ENCODE measurements at places on chromosomes 11 and 22.

DNA sequence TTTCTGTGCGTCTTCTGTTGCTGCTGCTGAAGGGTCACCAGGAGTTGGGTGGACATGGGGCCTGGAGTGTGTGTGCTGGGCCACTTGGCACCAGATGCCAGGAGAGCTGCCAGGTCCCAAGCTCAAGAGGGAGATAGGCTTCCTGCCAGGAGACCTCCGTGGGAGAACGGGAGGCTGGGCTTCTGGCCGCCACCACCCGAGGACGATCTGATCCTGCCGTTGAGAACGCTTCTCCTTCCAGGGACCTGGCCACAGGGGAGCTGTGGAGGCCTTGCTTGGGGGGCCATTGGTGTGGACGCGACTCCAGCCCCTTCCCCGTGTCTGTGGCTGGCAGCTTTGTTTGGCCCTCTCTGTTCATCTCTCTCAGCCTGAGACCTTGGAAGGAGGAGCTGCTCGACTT, 2.4 kb downstream of the BRSK2 start:
- no peak for DNase-seq

GRCh38 chr22:41491374-41492100, 22.6 kb downstream of the ACO2 start:
- no peak for DNase-seq

DNA sequence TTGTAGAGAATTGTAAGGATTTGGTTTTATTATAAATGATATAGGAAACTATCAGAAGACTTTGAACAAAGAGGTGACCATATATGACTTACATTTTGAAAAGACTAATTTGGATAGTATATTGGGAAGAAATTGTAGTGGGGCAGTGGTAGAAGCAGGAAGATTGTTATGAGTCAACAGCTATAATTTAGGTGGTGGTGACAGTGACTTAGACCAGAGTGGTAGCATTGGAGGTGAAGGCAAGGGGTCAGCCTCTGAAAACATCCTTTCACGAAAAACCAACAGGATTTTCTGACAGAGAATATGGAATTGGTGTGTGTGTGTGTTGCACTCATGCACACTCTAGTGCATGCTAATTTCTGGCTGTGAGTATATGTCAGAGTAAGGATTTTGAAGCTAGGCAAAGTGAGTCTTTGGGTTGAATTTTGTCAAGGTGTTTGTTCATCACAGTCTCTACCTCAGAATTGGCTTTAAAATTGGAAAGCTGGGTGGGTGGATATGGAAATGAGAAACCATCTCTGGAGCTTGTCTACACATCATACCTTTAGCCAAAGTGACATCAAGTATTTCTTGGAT, 8.2 kb upstream of the HBE1 start:
- DNase-seq, result no peak

GRCh38 chr11:116687458-116688201, 85.2 kb downstream of the BUD13 start:
- no peak for DNase-seq

GRCh38 chr11:46281371-46281831, 3.9 kb downstream of the CREB3L1 start:
- no peak for DNase-seq

- no peak for DNase-seq
Observed at GRCh38 chr11:78351193-78351592, 66.4 kb downstream of the GAB2 start.

GRCh38 chr11:19842505-19842904, 129.9 kb downstream of the NAV2 start:
- DNase-seq, result no peak

DNA sequence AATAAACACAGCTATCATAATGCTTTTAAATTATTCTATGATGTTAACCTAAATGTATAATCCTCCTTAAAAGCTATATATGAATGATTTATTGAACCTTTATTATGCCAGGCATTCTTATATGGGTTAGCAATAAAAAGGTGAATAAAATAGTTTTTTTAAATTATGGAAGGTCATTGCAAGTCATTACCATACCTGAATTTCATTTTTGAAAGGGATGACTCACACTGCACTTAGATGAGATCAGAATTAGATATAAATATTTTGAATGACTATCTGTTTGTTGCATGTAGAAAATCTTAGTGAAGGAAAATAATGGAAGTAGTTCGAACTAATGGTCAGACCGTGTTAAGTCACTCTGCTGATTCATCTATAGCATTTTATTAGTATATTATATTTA, 822.3 kb downstream of the LUZP2 start:
- DNase-seq, result no peak

GRCh38 chr11:64990222-64990923, 6.4 kb downstream of the BATF2 start:
- DNase-seq, result no peak

GRCh38 chr11:116970485-116971292, 127.5 kb downstream of the SIK3 start:
- DNase-seq, result no peak

DNA sequence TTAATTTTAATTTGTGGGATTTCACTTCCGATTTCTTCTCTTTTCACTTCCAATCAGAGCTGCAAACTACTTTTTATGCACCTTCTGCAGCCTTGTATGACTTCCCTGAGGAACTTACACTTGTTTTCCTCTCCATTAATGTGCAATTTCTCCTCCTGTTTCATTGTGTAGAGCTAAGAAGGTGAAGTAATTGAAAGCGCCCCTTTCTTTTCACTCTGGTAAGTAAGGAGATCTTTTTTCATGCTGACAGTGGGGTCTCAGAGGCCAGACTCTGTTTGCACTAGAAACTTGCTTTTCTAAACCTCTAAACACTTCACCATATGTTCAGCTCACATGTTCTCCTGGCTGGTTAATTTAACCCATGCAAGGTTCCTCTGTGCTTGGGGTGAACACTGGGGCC, 117.0 kb downstream of the FANCF start:
- DNase-seq, result no peak

GRCh38 chr11:131595797-131596196, 225.4 kb downstream of the NTM start:
- no peak for DNase-seq

- DNase-seq, result no peak
Observed at GRCh38 chr11:94673386-94673785, 94.8 kb upstream of the AMOTL1 start.

Measured in CMK (cell line).